ENCODE measurements at places on chromosomes 4 and X. TPM values are rescaled to one million over a fixed set of nuclear protein-coding genes. Genes with fewer than 3 reads are reported as not detected.

Gene SHROOM4
- total RNA-seq = 4.9 TPM

Gene TAF7L
- not detected for total RNA-seq

Gene P2RY4
- total RNA-seq = 0.15 TPM

Gene ABHD18
- total RNA-seq = 15.1 TPM

Gene GNRHR
- total RNA-seq = not detected

Gene CLGN
- 2.0 TPM for total RNA-seq

Gene SSX3
- total RNA-seq = not detected

Gene CYTL1
- total RNA-seq = 5.0 TPM

Gene PGAM4
- not detected for total RNA-seq

Gene CTAG2
- not detected for total RNA-seq

Gene HAND2
- total RNA-seq = not detected

Gene EFHC2
- total RNA-seq = 3.2 TPM

Gene ANXA3
- 195 TPM for total RNA-seq

Gene AP1S2
- 78.3 TPM for total RNA-seq

Gene OTUD6A
- total RNA-seq = not detected

Data from renal cortical epithelial cell (primary cell).